Stimulated activated naive B cell treated with anti-CD40 and anti-IgM and Interleukin-4, amounts not matched to agents 10 μg/mL and 1 μg/mL and 100 μg/mL, for 72 hours (primary cell): ENCODE measurements at places on chromosomes 11 and 22.

- DNase-seq = no peak
Measured at GRCh38 chr11:102633385-102634026, 8.4 kb upstream of the MMP20 start.

DNA sequence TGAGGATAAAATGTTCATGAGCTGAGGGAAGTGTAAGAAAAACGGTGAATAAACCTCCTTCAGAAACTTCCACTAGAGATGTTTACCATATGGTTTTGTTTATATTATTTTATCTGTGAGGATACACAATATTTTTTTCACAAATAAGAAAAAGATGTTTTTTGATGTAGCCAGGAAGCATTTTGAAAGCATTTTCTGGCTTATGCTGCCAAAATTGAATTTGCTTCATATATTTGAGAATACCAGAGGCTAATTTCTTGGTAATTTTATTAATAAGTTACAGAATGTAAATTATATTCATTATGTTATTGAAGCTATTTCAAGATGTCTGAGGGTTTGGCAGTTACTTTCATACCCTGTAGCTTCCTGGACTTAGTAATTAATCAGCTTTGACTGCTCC lies 686.6 kb downstream of the LUZP2 start:
- DNase-seq = no peak

- no peak for DNase-seq
Measured at GRCh38 chr22:49784630-49784971, 43.1 kb downstream of the BRD1 start.

GRCh38 chr22:44862981-44863860 lies 110.8 kb downstream of the ARHGAP8 start:
- DNase-seq = no peak

- no peak for DNase-seq
Measured at GRCh38 chr11:11565636-11566035, 56.2 kb downstream of the GALNT18 start.

- DNase-seq = no peak
Measured at GRCh38 chr11:67422891-67423290, 5.4 kb upstream of the RPS6KB2 start.

DNA sequence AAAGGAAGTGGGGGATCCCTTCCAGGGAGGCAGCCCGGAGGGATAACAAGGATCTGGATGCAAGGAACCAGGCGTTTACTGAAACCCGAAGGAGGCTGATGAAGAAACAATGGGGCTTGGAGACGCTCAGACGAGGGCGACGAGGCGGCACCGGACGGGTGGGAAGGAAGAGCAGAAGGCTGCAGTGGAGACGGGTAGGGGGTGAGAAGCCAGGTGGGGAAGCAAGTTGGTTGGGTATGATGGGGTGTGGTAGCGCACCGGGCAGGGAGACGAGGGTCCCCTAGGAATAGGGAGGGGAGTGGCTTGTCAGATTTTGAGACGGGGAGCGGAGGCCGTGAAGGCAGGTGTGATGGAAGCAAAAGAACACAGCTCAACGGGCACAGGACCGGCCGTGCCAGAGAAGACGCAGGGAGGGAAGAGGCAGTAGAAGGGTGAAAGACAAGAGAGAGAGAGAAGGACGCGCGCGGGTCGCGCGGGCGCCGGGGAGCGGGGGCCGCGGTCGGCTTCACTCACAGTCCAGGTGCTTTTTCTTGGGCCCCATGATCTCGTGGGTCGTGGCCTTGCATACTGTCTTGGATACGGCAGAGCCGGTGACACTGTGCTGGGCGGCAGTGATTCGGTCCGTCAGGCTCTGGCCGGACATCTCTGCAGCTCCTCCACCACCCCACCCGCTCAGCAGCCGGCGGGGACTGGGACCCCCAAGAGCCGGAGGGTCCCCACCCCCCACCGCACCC lies 579 bp downstream of the PICALM start:
- DNase-seq = peak; percentile 54

DNA sequence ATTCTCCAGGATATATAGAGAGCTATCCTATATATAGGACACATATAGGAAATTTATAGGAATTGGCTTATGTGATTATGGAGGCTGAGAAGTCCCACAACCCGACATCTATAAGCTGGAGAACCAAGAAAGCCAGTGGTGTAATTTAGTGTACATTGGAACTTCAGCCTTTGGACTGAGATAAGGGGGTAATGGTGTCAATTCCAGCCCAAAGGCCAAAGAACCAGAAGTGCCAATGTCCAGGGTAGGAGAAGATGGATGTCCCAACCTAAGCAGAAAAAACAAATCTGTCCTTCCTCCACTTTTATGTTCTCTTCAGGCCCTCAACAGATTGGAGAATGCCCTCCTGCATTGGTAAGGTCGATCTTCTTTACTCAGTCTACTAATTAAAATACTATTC lies 25.5 kb upstream of the SMCO4 start:
- no peak for DNase-seq
